CD4-positive, alpha-beta T cell treated with Interleukin-1 beta for 1 hour (primary cell): ENCODE measurements at places on chromosomes 5 and 9.

- no peak for DNase-seq
These were observed 17.3 kb downstream of the LNPEP start for GRCh38 chr5:96952974-96953730.

GRCh38 chr5:143143973-143144372, 259.5 kb downstream of the NR3C1 start:
- DNase-seq, result no peak

DNA sequence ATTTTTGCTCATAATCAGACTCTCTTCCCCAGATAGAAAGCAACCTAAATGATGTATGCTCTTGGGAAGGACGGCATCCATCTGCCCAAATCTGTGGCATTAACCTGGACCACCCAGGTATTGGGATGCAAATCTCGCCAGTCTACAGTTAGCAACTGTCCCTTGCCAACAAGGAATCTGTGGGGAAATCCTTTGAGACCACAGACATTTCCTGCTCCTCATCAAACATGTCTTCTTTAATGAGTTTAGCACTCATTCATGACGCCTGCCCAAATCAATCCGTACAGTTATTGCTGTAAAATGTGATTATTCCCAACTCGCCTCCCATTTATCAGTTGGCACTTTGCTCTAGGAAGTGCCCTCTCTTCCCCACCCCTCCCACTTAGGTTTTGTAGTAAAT, 7.8 kb downstream of the ROR2 start:
- no peak for DNase-seq

- DNase-seq, result no peak
These were observed 33.1 kb upstream of the HTR4 start for GRCh38 chr5:148687427-148687826.

- DNase-seq, result no peak
These were observed 28.2 kb downstream of the LIFR start for GRCh38 chr5:38528162-38528703.

- DNase-seq, result no peak
These were observed 43.5 kb upstream of the DNAH5 start for GRCh38 chr5:13987843-13988464.

GRCh38 chr9:75130621-75131230, 42.4 kb downstream of the OSTF1 start:
- DNase-seq, result no peak

GRCh38 chr5:14142202-14142826, 828 bp upstream of the TRIO start:
- no peak for DNase-seq

DNA sequence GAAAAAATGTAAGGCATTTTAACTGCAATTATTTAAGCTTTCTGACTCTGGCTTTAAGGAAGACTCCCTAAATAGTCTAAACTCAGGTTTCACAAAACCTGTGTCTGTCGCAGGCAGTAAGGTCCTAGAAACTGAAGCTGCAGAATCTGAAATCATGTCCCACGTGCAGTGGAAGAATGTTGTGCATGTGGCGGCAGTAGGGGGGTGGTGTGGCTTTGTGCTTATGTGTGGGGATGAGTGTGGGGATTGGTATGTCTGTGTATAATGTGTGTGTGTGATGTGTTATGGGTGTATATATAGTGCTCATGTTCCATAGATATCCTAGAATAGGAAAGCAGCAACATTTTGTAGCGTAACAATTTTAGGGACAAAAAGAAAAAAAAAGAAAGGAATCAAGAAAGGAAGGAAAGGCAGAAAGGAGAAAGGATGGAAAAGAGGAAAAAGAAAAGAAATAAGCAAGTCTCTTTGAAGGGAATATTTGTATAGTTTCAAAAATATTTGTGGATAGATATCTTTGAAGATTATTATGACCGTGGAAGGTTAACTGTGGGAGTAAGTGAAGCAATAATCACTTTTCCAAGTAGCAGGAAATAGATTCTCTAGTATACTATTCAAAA, 6.6 kb downstream of the ANKDD1B start:
- no peak for DNase-seq

DNA sequence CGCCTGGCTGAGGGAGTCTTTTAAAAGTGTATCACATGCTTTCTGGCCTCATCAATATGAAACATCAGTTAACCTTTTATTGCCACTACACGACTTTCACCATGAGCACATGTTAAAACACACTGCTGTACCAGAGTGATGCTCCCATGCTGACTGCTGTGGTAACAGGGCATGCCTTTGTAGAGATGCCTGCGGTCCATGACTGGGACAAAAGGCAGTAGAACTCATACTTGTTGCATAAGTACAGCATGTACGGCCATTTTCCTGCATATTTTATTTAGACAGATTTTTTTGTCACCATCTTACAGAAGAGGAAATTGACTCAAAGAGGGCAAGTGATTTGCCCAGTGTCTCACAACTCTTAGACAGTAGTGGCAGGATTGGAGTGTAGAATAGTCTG, 105.7 kb upstream of the ADAMTSL1 start:
- no peak for DNase-seq

DNA sequence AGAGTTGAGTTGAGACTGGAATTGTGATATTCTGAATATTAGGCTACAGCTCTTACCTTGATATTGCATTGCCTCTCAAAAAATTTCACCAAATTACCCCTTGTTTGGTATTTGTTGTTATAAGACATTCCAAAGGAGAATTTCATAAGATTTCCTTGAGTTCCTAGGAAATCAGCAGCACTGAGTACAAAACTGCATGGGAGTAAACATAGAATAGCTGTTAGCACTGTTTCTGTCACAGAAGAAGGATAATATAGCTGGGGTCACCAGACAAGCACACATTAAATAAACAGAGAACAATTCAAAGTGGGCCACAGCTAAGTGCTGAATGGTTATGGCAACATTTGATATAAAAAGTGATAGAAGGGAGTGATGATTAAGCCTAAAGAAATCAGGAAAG, 724.3 kb downstream of the PRELID2 start:
- DNase-seq, result no peak

DNA sequence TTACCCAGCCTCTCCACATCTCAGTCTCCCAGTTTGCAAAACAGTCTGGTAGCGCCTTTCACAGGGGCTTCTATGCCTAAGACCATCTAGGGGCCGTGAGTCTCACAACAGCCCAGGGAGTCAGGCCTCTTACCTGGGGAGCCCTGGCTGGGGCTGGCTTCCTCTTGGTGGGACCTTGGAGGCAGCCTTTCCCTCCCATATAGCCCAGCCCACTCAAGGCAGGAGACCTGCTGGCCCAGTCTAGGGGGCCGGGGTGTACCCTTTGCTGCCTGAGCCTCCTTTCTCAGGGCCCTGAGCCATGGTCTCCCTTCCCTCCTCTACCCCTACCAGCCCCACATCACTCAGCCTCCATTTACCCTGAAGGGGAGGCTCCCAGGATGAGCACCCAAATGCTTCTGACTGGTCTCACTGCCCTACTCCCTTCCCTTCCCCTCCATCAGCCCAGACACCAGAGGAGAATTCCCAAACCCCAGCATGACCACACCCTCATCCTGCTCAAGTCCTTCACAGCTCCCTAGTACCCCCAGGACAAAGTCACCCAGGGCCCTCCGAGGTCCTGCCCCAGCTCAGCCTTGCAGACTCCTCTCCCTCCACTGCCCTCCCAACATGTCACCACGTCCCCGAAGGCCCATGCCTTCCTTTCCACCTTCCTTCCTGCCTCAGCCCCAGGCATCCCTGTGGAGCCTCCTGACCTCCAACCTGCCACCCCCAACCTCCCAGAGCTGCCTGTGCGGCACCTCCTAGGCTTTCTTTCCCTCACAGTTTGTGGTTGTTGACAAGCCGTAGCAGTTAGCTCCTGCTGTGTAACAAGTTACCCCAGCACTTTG, 55.3 kb downstream of the BARX1 start:
- DNase-seq, result no peak

GRCh38 chr9:116182876-116183275, 29.3 kb downstream of the PAPPA start:
- DNase-seq, result no peak

DNA sequence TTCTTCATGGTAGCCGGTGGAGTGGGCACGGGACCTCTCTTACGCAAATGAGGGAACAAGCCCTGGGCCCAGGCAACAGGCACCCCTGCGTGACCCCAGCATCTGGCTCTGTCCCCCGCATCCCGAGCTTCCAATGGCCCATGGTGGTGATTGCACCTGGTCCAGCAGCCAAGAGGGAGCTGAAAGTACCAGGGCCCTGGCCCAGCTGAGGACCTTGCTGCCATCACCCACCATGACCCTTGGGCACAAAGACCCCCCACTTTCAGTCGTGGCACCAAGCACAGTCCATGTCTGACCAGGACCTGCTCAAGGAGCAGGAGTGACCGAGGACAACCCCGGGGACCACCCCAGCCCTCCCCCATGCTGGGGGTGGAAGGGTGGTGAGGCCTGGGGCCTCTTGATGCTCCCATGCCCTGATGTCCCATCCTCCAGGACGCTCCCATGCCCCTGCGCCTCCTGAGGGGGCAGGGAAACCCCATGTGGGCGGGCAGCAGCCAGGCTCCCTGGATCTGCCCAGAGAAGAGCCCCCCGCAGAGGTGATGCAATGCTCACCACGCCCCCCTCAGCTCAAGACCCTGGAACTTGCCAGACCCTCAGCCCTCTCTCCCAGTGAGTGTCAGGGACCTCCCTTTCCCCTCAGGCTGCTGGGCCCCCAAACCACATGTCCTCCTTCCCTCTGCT, 123.9 kb downstream of the ADAMTS2 start:
- DNase-seq, result no peak

DNA sequence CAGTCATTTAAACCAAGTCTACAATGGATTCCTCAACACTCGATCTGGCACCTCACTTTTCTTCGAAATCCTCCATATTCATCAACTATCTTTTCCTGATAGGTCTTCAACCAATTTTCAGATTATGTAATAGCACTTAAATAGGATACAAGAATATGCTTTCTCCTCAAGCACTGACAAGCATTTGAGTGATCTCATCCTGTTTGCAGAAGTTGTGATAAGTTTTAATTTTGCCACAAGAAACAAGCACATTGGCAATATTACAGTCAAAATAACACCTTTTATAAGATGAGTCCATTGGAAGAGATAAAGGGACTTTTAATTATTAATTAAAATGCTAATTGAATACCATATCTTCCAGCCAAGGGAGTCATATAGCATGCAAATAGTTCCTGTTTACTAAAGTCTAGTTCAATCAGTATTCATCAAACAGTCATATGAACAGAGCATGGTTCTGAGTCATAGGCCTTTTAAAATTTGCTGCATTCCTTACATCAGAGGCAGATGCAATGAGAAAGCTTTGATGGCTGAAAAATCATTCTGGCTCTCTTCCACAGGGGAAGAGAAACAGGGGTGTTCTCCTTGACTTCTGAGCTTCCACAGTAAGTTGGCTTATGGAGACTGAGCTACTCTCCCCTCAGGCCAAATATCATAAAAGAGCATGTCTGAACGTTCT, 32.7 kb upstream of the ZCCHC9 start:
- DNase-seq, result no peak

DNA sequence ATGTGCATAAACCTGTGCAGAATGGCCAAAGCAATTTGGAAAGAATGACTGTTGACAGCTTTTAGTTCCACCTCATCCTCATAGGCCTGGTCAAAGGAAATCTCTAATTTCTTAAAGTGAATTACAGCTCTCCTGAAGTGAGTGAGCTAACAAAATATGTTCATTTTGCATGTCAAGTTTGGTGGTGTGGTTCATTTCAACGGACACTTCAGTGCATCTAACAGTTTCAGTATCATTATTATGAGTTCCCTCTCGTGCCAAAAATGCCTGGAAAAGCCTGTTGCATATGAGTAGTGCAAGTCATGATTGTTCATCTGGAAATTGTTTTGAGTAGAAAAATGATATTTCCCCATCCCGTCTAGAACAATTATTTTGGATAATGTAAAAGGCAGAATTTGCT, 53.2 kb upstream of the HMHB1 start:
- no peak for DNase-seq
